ENCODE measurements at places on chromosomes 4 and X. TPM values are rescaled to one million over a fixed set of nuclear protein-coding genes. Genes with fewer than 3 reads are reported as not detected.

The TKTL1 gene
- not detected for total RNA-seq

The ADAM29 gene
- not detected for total RNA-seq

The NUDT10 gene
- total RNA-seq = 3.4 TPM

The RBMXL3 gene
- not detected for total RNA-seq

The GBA3 gene
- under 0.01 TPM for total RNA-seq

The SRD5A3 gene
- total RNA-seq = 17.7 TPM

The ARHGEF6 gene
- total RNA-seq = 0.72 TPM

The HTN1 gene
- not detected for total RNA-seq

The OFD1 gene
- 14.0 TPM for total RNA-seq

The H2BW1 gene
- not detected for total RNA-seq

The HMGB2 gene
- 17.7 TPM for total RNA-seq

The MED14 gene
- 12.8 TPM for total RNA-seq

The IL2 gene
- not detected for total RNA-seq

The SMIM43 gene
- total RNA-seq = 0.24 TPM

The FAM47A gene
- not detected for total RNA-seq

The NFXL1 gene
- total RNA-seq = 11.5 TPM

The PNMA6A gene
- 0.48 TPM for total RNA-seq

The ZCCHC4 gene
- 11.9 TPM for total RNA-seq

The CXCL1 gene
- 2.6 TPM for total RNA-seq

The CT83 gene
- total RNA-seq = 1.1 TPM

The FRMD7 gene
- total RNA-seq = not detected

The PFKFB1 gene
- total RNA-seq = not detected

The TLL1 gene
- 3.6 TPM for total RNA-seq

The ARX gene
- not detected for total RNA-seq

The GPR119 gene
- total RNA-seq = not detected

The MAGEB17 gene
- total RNA-seq = not detected

The CT45A10 gene
- total RNA-seq = not detected

The KLHL8 gene
- 11.3 TPM for total RNA-seq

The PCYT1B gene
- total RNA-seq = 0.43 TPM

The CITED1 gene
- total RNA-seq = not detected

The RP2 gene
- 17.6 TPM for total RNA-seq

The CXCL11 gene
- 2.2 TPM for total RNA-seq

The FRG2 gene
- total RNA-seq = not detected

The RPA4 gene
- total RNA-seq = not detected

The F8 gene
- total RNA-seq = 0.64 TPM

The IQCM gene
- total RNA-seq = not detected

The STPG2 gene
- total RNA-seq = 0.24 TPM

The TNMD gene
- not detected for total RNA-seq

The CCDC120 gene
- total RNA-seq = 1.2 TPM

The SPANXA1 gene
- total RNA-seq = not detected

The RNF150 gene
- 0.24 TPM for total RNA-seq

The GLRB gene
- 3.4 TPM for total RNA-seq

The ADH6 gene
- not detected for total RNA-seq

The OCIAD2 gene
- total RNA-seq = 67.8 TPM

The CRLF2 gene
- not detected for total RNA-seq

The GLRA3 gene
- under 0.01 TPM for total RNA-seq

The AMOT gene
- total RNA-seq = under 0.01 TPM

Measured in tracheal epithelial cell (primary cell).